ENCODE measurements at places on chromosomes 12 and 14.
A peak's percentile ranks its signal among the peaks of the same experiment; 100 is the strongest.

DNA sequence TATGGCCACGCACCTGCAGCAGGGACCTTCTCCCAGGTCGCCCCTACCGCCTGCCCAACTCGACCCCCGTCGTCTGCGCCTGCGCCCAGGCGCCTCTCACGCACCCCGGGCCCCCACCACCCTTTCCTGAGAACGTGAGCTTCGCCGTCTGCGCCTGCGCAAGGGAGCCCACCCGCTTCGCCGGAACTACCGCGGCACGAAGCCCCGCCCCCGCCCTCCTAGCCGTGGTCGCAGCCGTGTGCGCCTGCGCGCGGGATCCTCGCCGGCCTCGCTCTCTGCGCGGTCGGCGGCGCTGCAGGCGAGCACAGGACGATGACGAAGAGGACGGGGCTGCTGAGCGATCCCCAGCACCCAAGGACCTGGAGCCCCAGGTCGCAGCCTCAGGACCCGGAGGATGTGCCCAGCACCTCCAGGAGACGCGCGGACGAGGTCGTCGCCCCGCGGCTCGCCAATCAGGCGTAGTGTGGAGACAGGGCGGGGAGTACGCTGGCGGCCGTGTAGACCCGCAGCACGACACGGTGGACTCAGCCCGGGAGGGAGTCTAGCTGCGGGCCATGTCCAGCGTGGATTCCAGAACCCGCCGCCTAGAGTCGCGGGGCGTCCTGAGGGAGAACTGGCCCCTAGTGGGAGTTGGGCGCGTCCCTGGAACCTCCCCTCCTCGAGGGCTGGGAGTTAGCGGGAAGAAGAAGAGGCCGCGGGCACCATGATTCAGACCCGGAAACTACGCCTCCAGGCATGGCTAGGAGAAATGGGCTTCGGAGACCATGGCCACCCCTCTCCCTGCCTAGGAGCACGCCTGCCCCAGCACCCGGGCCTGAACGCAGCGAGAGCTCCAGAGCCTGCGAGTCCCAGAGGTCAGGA, 1120.8 kb upstream of the TMEM132C start:
- DNase-seq: no peak

DNA sequence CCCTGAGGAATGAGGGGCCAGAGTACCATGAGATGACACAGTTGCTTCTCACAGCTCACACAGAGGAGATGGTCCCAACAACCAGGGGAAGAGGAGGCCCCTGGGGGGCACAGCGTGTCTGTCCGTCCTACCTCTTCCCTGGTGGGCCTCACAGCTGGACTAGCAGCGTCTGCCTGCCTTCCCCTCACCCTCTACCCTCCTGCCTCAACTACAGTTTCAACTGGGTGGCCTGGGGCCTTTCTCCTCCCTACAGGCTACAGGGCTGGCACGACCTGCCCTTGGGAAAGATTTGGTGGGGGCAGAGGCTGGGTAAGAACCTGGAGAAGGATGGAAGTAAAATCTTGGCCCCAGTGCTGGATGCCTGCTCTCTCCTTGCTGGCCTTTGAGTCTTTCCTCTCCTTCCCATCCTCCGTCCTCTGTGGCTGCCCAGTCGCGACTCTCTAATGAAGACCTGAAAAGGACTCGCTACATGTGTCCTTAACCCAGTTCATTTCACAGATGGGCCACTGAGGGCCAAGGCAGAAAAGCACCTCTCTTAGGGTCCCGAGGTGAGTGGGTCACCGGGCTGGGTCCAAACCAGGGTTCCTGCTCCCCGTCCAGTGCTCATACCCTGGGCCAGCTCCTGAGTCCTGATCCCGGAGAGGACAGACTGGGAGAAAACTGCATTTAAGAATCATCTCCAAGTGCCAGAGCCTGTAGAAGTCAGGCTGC, 232.5 kb downstream of the BCL11B start:
- DNase-seq: no peak

- DNase-seq: no peak
Observed at GRCh38 chr14:35262436-35262835, 29.7 kb upstream of the PSMA6 start.

GRCh38 chr14:53875324-53875897, 81.2 kb downstream of the BMP4 start:
- DNase-seq: no peak

GRCh38 chr14:24982472-24983155, 67.3 kb downstream of the STXBP6 start:
- DNase-seq: no peak

GRCh38 chr14:99272899-99273765, 1.1 kb upstream of the BCL11B start:
- no peak for DNase-seq

GRCh38 chr12:12977231-12977630, 22.8 kb downstream of the HEBP1 start:
- DNase-seq: no peak

DNA sequence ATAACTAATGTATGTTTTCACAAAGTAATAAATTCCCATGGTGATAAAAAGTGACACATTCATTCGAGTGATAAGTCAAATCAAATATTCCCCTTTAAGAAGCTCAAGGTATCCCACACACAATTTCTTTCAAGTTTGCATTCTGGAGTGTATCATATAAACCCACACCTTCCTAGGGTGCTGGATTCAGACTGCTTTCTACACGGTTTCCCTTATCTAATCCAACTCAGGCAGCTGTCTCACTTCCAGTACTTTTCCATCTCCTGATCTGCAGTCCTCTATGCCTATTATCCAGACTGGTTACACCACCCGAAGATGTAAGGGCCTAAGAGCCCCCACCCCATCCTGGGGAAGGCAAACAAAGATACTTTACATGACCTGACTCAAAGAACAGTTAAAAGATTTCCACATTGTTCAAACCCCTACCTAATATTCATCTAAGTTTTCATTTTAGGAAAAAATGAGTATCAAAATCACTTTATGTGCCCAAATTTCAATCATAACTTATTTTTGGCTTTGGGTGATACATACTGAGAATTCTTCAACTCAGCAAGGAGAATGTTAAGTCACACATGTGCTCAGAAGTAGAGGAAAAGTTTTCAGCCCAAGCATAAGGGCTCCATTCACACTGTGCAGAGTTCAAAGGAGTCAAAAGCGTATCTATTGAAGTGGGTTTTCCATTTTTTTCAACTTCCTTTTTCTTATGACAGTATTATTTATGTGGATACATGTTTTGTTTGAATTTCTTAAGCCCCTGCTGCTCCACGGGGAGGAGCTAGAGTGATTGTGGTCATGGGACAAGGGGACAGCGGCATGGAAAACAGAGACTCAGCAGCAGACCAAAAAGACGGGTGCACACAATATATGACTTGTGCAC, 41.8 kb downstream of the CORO1C start:
- peak; percentile 63 for DNase-seq

- DNase-seq: no peak
Observed at GRCh38 chr12:28909291-28909690, 239.8 kb upstream of the FAR2 start.

DNA sequence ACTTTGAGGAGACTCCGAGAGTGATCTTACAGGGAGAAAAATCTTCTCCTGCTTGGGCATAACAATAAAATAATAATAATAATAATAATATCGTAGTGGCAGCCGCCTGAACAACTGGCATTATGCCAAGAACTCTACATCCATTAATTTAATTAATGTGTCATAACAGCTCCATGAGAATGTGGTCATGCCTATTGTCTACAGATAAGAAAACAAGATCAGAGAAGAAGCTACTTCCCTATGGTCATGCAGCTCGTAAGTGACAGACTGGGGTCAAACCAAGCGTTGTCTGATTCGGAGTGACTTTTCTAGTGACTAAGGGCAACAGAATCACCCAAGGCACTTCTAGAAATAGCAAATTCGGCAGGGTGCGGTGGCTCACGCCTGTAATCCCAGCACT, 11.7 kb downstream of the PROX2 start:
- DNase-seq: no peak

DNA sequence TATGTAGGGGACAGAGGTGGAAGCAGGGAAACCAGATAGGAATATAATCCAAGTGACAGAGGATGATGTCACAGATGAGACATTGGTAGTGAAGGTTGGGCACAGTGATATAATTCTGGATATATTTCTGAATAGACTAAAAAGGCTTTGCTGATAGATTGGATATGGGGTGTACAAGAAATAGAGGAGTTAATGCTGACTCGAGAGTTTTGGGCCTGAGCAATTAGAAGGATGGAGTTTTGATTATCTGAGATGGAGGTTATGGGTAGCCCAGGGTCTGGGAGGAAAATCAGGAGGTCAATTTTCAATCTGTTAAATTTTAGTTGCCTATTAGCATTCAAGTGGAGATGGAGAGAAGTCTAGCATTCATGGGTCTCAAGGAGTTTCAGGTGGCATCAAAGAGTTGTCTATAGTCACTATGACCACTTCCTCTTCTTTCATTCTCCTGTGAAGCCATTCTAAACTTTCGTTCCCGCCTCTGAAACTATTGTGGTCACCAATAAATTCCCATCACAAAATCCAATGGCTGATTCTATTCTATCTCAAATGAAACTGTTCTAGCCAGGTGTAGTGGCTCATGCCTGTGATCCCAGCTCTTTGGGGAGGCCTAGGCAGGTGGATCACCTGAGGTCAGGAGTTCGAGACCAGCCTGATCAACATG, 10.6 kb upstream of the ANO6 start:
- no peak for DNase-seq

GRCh38 chr14:39853441-39853840, 421.2 kb upstream of the FBXO33 start:
- DNase-seq: no peak

- DNase-seq: no peak
Observed at GRCh38 chr12:79717006-79717405, 26.2 kb upstream of the PAWR start.

DNA sequence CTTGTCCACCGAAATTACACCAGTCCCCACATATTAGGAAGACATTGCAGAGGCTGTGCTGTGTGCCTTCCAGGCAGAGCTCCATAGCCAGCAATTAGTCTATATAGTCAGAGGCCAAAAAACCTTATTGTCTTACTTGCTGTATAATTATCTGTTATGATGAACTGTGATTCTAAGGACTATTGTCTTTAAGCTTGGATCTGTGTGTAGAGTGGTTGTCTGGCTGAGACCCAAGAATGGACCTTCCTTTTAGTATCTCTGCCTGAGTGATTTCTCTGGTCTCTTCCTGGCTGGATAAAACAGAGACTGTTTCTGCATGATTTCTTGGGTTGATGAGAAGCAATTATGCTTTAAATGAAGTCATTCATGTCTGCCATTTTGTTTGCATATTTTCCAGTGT, 465.3 kb downstream of the PRKD1 start:
- no peak for DNase-seq

- DNase-seq: no peak
Observed at GRCh38 chr14:105468621-105469241, 5.9 kb upstream of the CRIP2 start.
